Mesenteric fat pad (tissue), 1 donor: ENCODE measurements at places on chromosomes 6 and 20. TPM values are rescaled to one million over a fixed set of nuclear protein-coding genes. Genes with fewer than 3 reads are reported as not detected.

The TDP2 gene
- total RNA-seq, result 29.9 TPM

The PEX7 gene
- 5.3 TPM for total RNA-seq

The BACH2 gene
- 2.0 TPM for total RNA-seq

- DNase-seq, result no peak
These were observed 40.4 kb upstream of the TBC1D7 start for GRCh38 chr6:13368731-13369115.

DNA sequence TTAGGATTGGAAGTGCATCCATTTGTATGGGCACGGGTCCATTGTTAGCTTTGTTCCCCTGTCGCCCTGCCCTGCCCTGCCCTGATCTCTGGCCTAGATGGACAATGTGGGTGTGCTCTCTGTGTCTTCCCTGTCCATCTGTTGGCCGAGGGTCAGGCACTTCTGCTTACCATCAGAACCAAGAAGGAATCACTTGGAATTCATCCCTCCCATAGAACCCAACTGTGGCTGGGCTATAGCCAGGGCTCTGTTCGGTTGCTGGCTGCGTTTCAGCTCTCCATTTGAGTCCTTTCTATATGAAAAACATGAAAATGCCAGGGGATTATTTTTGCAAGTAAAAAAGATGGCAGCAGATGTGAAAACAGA, 26.6 kb upstream of the TULP4 start:
- no peak for DNase-seq

- DNase-seq, result no peak
These were observed 6.6 kb downstream of the SULF2 start for GRCh38 chr20:47778398-47779354.

DNA sequence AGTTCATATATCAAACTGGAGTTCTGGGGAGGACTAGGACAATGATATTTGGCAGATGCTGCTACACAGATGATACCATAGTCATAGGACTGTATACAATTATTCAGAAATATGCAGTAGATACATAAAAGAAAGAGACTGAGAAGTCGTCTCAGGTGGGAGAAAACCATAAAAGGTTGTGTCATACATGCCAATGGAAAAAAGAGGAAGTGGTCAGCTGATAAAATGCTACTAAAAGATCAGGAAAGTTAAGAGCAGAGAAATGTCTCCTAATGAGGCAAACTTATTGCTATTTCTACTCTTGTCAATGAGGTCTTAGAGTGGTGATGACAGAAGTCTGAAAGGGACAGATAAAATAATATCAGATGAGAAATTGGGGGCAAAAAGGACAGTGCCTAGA, 407.6 kb downstream of the COL12A1 start:
- no peak for DNase-seq

DNA sequence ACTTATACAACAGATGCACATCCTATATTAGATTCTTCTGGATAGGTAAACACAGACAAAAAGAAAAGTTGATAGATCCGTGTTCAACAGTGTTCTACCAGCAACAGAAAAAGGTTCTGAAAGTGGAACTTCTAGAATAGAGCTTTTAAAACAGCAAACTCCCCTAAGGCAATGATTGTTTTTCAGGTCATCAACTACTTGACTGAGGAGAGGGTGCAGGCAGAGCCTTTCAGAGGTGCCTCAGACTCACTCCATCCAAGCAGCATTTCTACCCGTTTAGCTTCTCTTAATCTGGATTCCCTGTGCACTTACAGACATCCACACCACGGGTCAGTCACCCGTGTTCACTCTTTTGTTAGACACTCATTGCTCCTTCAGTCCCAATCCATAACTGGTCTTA, 28.9 kb downstream of the FYN start:
- DNase-seq, result no peak

DNA sequence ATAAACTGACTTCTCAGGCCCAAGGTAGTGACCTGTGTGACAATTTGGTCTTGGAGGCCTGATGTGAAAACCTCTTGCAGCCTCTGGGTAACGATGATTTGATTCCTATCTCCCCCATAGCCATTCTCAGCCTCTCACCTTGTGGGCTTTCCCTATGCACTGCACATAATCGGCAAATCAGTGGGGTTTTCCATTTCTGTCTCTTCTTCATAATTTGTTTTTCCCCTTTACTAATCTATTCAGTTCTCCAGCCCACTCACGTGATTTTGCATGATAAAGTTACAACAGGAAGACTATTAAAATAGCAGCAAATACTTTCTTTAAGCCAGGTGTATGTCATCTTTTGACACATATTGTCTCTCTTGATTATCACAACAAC, 893.7 kb downstream of the TFAP2A start:
- no peak for DNase-seq

- peak; percentile 90 for DNase-seq
These were observed 1.1 kb downstream of the GNL1 start for GRCh38 chr6:30554962-30555815.

- DNase-seq, result no peak
These were observed 663 bp downstream of the COQ3 start for GRCh38 chr6:99393366-99393697.

DNA sequence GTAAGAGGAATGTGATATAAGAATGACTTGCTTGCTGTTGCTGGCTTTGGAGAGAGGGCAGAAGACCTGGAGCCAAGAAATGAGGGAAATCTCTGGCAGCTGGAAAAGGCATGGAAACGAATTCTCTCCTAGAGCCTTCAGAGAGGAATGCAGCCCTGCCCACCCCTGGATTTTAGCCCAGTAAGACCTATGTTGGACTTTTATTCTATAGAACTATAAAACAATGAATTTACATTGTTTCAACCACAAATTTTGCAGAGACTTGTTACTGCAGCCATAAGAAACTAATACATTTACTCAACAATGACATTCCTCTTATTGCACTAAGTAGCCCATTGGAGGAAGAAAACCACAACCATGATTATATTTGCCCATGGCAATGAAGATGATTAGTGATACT, 39.5 kb upstream of the PREP start:
- no peak for DNase-seq

DNA sequence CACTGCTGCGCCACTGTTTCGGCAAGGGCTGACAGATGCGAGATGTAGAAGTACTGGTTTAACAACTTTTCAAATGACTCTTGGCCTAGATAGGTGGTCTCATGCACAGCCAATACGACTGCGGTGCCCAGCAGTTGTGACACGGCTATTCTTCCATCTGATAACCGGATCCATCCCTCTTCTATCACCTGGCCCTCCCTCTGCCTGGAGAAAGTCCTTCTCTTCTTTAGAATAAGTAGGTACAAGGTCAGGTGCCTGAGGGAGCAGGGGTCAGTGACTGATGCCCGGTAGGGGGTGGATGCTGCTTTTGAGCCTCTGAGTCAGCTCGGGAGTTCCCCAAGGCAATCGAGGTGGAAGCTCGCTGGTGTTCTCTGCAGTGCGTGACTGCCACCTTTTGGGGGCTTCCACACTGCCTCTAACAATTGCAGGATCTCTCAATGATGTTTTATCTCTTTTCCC, 166.8 kb upstream of the GRIK2 start:
- peak; percentile 75 for DNase-seq
